ENCODE measurements at places on chromosomes 11 and 22.

GRCh38 chr22:35732116-35732515 lies 14.4 kb downstream of the APOL5 start:
- no peak for DNase-seq

- DNase-seq, result no peak
These were observed 6.2 kb downstream of the CRYAB start for GRCh38 chr11:111905411-111905810.

GRCh38 chr11:118152552-118153471 lies at the start of gene SCN4B:
Gene SCN4B (minus strand): TSS chr11:118152823. CDS start chr11:118152673, 150 bp downstream.
- DNase-seq, result peak; percentile 53

GRCh38 chr22:30262917-30263741 lies 3.5 kb downstream of the OSM start:
- DNase-seq, result peak; percentile 83

DNA sequence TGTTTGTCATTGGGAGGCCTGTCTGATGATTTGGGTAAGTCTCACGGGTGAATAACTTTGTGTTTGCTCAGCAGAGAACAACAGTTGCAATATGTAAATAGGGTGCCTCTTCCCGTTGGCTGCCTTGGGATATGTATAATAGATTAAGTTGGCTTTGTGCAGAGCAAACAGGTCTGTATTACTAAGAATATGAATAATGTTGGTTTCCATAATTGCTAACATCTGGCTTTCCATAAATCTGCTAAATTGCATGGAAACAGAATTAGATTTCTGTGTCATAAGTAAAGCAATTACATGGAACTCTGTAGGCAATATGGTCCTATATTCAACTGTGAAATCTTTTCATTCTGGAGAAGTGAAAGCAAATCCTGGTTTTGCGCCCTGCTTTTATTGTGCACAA lies 636.0 kb upstream of the ANO5 start:
- DNase-seq, result no peak

DNA sequence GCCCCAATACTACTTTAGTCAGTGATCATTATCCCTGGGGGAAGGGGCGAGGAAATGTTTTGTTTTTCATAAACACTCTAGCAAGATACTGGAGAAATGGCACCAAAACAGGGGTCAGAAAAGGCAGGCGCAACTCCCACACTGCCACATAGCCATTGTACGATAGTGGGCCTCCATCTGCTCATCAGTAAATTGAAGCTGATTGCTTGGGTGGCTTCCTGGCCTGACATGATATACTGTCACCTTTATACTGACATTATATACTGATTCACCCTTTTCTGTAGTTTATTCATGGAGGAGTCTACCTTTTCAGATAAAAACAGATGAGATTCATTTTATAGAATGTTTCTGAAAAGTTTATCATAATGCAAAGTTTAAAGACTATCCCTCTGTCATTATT lies 51.6 kb upstream of the CCDC34 start:
- DNase-seq, result no peak

DNA sequence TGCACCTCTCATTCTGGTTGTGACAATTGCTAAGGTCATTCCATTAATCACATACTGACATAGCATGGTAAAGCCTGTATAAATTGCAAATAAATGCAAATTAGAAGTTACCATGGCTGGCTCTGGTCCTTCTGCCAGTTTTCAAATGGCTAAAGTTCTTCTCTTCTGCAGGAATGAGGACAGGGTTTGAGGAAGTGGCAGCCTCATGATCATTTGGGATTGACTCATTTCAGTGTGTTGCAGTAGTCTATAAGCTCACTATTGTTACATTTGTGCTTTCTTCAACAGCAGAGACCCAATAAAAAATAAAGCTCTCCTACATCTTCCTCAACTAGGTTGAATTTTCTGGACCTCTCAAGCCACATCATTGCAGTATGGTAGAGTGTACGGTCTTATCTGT lies 60.3 kb downstream of the NECTIN1 start:
- DNase-seq, result no peak

GRCh38 chr11:31414338-31414737 lies 44.7 kb downstream of the DNAJC24 start:
- no peak for DNase-seq

- peak; percentile 97 for DNase-seq
These were observed 13.9 kb downstream of the OTUB1 start for GRCh38 chr11:64000026-64000739.

GRCh38 chr11:69384251-69385143 lies 90.5 kb downstream of the MYEOV start:
- no peak for DNase-seq

DNA sequence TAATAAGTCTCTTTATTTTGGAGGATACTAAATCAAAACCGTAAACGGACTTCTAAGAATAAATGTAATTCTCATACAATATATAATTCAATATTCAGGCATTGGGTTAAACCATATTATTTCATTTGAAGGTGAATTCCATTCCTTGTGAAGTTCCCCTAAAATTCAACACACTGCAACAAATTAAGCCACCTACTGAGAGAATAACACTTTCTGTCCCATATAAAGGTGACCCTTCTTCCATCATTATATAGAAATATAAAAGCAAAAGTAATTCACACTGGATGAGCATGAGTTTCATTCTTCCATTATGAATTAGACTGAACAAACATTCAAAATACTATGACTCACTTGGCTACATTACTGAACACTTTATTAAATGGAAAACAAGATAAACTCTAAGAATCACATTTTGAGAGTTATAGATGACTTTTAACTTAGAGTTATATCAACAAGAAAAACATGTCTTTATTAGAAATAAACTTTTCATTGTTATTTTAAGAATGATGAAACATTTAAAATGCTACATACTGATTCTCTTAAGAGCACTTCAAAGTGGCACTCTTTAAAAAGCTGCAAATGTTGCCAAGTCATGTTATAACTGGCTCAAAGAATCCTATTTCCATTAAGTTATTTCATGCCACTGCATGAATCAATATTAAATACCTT lies 2.8 kb downstream of the SESN3 start:
- no peak for DNase-seq

GRCh38 chr11:87110443-87111131 lies 72.9 kb downstream of the TMEM135 start:
- no peak for DNase-seq

DNA sequence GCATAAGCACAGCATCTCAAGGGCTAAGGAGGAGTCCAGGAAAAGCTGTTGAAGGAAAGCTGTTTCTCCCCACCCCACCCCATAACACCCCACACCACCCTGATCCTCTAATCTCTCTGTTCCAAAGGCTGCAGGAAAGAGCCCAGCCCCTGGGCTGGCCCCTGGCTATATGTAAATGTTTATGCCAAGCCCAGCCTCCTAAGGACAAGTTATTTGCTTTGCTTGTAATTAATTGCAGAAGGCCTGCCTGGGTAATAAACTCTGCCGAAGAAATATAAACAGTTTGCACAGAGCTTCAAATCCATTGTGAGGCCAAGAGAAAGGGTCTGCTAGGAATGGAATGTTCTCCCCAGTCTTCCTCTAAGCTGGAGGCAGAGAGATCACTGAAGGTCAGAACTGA lies 21.2 kb downstream of the ARRB1 start:
- DNase-seq, result no peak

- DNase-seq, result no peak
These were observed 57.8 kb downstream of the SBF1 start for GRCh38 chr22:50416996-50417395.

DNA sequence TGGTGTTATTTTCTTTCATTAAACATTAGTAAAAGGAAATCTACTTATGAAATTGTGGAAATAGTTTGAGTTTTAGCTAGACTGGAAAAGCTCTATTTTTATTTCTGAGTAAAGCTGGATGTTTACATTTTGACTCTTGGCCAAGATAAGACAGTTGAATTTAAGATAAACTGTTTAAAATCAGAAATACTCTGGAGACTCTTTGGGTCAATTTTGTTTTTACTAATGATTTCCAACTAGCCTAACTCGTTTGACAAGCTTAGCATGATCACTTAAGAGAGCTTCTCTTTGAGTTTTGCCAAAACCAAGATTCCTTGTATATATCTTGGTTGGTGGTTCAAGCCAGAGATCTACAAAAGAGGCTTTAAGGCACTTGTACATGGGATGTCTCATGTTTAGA lies 724.8 kb upstream of the LUZP2 start:
- no peak for DNase-seq

DNA sequence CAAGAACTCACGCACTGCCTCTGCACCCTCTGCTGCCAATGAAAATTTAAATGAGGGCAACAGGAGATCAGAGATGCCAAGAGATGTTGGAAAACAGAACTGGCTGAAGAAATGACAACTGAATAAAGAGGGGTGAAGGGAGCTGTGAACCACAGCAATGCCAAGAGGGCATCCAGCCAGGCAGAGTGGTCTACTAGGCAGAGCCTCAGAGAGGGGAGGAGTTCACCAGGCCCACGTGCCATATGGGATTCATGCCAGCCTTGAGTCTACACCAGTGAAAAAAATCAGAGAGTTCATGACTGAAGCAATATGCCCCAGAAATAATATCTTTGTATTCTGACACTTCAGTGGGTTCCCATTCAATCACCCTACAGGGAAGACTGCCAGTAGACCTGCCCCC lies 4.4 kb downstream of the APOL2 start:
- no peak for DNase-seq

DNA sequence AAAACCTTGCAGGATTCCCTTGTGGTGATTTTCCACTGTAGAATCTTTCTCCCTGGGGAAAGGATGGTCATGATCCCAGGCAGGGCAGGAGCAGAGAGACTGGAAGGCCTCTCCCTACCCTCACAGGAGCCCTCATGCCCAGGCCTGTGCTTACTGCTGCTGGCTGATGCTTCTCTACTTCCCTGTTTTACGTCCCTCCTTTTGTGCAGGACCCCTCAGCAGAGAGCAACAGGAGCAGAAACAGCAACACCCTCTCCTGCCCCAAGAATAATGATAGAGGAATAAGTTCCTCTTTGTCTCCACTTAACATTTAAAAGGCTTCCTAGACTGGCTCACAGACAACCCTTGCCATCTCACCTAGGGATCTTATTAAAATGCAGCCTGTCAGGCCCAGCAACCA lies 3.6 kb downstream of the ISX start:
- no peak for DNase-seq

- no peak for DNase-seq
These were observed 27.5 kb upstream of the CABP7 start for GRCh38 chr22:29692327-29692640.

DNA sequence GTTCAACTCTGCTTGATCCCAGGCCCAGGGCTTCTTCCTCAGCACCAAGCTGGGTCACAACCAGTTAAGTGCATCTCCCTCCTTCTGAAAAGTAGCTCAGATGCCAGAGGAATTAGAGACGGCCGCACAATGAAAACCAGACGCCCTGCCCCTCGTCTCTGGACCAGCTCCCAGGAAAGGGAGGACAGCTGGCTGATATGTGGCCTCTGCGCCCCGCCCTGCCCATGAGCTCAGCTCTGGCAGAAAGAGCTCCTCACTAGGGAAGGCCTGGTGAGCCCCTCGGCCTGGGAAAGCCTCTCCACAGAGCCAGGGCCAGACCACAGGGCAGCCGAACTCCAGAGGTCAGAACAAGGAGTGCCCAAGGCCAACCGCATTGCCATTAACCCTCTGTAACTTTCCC lies 18.1 kb upstream of the SCGB1A1 start:
- DNase-seq, result no peak

DNA sequence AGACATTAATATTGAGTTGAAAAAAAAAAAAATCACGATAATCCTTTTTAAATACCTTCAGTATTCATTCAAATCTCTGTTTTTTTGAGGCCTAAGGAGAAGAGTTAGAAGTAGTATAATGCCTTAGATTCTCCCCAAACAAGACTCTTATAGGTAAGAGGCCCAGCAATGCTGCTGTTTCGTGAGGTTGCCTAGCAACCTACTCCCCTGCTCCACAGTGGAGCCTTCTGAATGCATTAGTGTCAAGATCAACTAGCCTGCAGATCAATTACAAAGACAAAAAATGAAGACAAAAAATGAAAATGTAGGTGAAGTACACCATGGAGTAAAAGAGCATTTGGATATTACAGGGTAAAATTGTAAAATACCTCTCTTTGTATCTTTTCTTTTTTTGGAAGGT lies 229.8 kb upstream of the LUZP2 start:
- DNase-seq, result no peak

DNA sequence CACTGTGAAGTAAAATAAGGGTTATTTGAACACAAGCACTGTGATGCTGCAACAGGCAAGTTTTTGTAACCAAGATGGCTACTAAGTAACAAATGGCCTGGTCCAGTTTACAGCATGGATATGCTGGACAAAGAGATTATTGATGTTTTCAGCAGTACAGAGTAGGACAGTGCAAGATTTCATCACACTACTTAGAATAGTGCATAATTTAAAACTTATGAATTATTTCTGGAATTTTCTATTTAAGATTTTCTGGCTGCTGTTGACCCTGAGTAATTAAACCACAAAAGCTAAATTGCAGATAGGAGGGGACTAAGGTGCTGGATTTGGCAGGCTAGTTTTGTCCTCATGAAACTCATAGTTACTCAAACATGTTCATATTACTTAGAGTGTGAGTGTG lies 33.1 kb downstream of the CEP295 start:
- DNase-seq, result no peak

- DNase-seq, result no peak
These were observed 7.1 kb downstream of the TMA7B start for GRCh38 chr22:39967103-39967829.

DNA sequence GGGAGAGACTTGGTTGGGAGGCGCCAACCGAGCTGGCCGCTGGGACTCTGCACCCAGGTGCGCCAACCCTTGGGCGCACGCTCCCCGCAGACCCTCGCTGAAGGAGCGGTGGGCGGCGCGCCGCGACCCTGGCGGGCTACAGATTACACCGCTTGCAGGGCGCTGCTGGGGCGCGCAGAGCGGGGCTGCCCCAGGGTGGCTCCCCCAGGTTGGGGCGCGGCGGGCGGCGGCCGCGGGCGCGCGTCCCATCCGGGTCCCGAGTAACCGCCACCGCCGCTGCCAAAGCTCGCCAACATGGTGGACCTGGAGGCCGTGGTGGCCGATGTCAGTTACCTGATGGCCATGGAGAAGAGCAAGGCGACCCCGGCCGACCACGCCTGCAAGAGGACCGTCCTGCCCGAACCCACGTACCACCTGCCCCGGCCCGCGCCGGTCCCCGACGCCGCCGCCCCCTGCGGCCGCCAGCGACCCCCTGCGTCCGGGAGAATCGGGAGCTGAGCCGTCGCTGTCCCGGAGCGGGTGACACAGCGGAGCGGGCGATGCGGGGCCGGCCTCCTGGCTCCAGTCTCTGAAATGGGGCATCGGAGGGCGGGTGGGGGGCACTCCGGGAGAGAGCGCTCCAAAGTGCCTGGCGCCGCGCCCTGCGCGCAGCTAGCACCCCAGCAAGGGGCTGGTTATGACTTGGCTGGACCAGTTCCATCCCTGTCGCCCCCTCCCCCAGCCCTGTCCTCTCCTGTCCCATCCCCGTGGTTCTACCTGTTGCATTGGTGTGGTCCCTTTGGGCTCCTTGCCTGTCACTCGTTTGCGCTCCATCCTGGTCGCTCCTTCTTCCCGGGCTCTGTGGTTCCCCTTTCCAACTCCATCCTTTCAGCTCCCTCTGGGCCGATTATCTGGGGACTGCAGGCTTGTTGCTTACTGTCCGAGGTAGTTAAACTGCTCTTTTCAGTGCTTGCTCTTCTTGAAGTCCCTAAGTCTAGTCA lies 143.3 kb upstream of the GRK3 start:
- DNase-seq, result peak; percentile 69

DNA sequence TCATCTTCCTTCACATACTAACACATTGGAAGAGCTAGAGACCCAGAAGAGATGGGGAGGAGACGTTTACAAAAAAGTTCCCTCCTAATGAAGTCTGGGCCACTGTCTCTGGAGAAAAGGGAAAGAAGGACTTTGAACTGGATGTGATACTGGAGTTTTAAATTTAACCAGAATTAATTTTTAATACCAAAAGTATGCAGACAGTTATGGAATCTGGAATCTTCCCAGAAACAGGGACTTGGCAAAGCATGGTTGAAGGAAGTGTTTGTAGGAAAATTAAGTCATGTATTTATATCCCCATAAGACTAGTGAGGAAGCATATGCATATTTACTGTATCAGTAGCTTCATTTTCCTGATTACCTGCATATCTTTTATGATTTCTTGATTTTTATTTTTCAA lies 215.5 kb downstream of the TTC28 start:
- DNase-seq, result no peak

Data from GM20000 (cell line).